ENCODE measurements at places on chromosomes 6 and 20. TPM values are rescaled to one million over a fixed set of nuclear protein-coding genes. Genes with fewer than 3 reads are reported as not detected.

PCK1 gene
- total RNA-seq = 0.21 TPM

CYP24A1 gene
- total RNA-seq = 3.0 TPM

HLA-DOA gene
- total RNA-seq = 0.08 TPM

RSPH4A gene
- total RNA-seq = 0.44 TPM

KCNK16 gene
- not detected for total RNA-seq

KIFC1 gene
- total RNA-seq = 81.8 TPM

GPR63 gene
- total RNA-seq = 0.95 TPM

WFDC6 gene
- total RNA-seq = not detected

ZSCAN31 gene
- 10.4 TPM for total RNA-seq

UNC5CL gene
- total RNA-seq = 0.36 TPM

OOEP gene
- 10.6 TPM for total RNA-seq
